Stimulated activated CD4-positive, alpha-beta T cell treated with anti-CD3 and anti-CD28 coated beads, Interleukin-12 subunit alpha, Interleukin-12 subunit beta, amount 100 ng/mL, for 4 hours (primary cell): ENCODE measurements at places on chromosomes 13 and 19.

- no peak for DNase-seq
Observed at GRCh38 chr13:103734837-103735236, 668.6 kb upstream of the SLC10A2 start.

DNA sequence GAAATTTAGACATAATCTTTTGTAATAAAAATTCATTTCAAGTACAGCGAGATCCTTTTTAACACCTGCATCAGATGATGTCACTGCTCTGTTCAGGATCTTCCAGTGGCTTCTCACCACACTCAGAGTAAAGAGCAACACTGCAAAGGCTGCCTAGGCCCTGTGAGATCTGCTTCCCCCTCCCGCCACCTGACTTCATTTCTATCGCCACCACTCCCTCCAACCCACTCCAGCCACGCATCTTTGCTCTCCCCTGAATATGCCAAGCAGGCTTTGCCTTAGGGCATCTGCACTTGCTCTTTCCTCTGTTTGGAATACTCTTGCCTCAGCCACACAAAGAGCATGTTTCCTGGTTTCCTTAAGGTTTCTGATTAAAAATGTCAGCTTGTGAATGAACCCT lies 58.3 kb downstream of the MBNL2 start:
- no peak for DNase-seq

GRCh38 chr19:1767464-1767933 lies 14.2 kb downstream of the ONECUT3 start:
- DNase-seq, result peak; percentile 60

GRCh38 chr13:48727241-48728011 lies 73.7 kb downstream of the CYSLTR2 start:
- DNase-seq, result no peak

- no peak for DNase-seq
Observed at GRCh38 chr19:49069026-49069425, 3.5 kb downstream of the KCNA7 start.

DNA sequence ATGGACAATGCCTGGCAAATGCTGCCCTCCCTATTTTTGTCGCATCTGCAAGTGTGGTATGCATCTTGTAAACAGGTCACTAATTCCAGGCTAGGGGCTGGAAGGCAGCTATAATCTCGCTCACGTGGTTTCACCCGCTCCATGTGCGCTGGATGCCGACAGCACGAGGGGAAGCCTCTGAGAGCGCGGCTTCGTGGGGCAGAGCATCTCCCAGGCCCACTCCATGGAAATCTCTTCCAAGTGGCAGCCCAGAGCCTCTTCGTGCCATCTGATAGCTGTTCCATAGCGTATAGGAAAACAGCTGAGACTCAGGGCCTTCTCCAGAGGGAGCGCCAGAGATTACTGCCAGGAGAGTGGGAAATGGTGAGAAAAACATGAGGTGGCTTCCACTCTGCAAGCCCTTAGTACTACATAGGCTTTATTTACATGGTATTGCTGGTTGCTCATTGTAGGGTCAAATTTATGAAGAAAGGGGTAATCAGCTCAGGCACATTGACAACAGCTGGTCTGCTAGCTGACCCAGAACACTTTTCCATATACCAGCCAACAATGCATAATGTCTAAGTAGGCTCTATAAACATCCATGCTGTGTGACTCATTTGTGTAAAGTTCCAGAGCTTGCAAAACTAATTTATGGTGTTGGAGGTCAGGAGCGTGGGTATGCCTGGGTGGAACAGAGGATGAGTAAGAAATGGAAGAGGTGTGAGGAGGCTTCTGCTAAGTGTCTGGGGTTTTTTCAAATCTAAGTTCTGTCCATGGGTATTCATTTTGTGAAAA lies 165.2 kb downstream of the SHISA2 start:
- DNase-seq, result no peak

- DNase-seq, result no peak
Observed at GRCh38 chr19:48661711-48662090, 11.1 kb downstream of the NTN5 start.

GRCh38 chr19:32686847-32687475 lies 4.7 kb upstream of the NUDT19 start:
- no peak for DNase-seq

DNA sequence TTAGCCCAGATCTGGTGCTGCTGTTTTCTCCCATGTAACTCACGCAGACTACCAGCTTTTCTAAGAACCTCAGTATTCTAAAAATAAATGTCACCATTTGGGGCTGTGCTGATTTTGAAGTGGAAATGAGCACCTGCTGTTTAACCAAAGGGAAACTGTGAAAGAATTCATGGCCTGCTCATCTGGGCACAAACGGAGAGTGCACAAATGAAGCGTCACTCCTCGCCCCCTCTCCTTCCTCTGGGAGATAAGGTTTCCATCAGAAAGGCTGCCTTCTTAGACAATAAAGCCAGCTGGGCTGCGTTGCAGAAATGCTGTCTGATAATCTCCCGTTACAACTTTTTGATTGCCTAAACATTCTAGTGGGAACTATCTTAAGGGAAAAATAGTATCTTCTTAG lies 73.7 kb upstream of the SLC15A1 start:
- no peak for DNase-seq

- DNase-seq, result no peak
Observed at GRCh38 chr19:39128516-39129079, 3.0 kb downstream of the PAK4 start.

- DNase-seq, result no peak
Observed at GRCh38 chr19:11418549-11419506, at the start of gene RGL3. Gene RGL3 (minus strand): TSS chr19:11419314. CDS start chr19:11419278, 36 bp downstream.

DNA sequence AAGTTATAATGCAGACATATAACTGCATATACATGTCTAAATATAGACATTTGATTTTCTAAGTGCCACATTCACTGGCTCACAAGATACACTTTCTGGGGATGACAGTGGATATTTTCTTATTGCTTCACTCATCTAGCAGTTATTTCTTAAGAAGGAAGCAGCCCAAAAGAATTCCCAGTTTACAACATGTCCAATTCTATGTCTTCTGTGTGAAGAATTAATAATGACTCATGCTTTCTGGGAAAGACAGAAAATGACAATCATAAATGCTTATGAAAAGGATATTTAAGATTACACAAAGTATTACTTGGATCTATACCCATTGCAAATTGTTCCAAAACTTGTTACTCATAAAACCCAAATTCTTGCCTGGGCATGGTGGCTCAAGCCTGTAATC lies 543.4 kb downstream of the SUCLA2 start:
- DNase-seq, result no peak

- no peak for DNase-seq
Observed at GRCh38 chr19:1591421-1592023, 1.1 kb downstream of the MBD3 start.

GRCh38 chr19:5103061-5103701 lies 134.3 kb downstream of the KDM4B start:
- no peak for DNase-seq

DNA sequence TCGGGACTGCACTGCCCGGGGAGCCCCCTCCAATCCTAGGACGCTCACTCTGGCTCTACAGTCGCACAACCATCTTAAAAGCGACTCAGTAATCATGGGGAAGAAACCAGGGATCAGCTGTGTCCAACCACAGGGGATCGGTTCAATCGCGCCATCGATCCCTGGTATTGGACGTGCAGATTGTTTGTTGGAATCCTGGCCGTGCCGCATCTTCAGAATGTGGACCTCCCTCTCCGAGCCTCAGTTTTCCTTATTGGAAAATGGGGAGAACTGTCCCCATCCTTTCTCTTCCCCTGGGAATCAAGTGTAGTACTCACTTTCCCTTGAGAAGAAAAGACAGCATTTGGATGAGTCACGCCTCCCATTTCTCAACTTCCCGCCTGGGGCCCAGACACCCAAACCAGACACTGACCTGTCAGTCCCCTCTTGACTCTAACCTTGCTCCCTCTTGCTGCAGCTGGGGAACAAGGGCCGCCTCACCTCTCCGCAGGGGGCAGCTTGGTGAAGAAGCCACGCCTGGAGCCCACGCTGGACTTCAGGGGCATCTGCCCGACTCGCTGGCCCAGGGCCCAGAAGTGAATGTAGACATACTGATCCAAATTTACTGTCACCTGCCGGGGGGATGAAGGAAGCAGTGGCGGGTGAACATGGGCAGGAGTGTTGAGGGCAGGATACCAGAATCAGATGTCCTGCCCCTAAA lies 17.6 kb downstream of the EMP3 start:
- DNase-seq, result no peak

DNA sequence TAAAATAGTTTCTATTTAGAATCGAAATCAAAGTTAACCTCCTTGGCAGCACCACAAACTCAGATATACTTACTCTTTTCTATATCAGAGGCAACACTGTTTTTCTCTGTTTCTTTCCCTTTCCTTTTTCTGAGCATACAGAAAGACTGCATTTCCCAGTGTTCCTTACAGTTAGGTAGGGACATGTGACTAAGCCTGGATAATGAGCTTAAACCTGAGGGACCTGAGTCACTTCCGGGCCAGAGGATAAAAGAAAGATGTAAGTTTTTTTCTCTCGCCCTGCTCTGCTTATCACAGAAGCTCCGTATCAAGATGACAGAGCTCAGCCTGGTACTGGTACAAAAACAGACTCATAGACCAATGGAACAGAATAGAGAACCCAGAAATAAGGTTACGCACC lies 531.9 kb downstream of the KLF12 start:
- no peak for DNase-seq

DNA sequence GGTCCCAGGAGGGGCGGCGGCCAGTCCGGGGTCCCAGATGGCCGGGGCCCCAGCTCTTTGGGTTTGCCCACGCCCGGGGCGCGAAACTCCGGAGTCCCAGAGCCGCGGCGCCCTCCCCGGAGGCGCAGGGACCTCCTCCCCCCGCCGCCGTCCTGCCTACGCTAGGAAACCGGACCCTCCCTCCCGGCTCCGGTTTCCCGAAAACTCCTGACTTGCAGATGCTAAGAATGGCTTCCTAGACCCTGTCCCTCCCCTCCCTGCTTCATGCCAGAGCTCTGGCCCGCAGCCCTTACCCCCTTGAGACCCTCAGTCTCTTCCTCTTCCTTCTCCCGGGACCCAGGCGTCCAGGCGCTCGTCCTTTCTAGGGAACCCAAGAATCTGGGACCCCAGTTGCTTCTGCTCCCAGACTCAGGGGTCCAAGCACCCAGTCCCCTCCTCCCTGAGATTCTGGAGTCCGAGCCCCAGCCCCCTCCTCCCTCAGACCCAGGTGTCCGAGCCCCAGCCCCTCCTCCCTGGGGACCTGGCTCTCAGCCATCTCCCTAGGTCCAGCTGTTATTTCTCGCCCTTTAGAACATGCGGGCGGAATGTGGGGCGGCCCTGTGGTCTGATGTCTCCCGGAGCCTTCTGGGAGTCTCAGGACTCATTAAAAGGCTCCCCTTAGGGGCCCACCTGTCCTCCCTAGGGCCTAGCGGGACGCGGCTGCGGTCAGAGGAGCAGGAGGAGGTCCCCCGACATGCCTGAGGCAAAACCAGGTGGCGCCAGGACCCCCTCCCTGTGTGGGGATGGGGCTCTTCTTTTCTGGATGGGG lies at the start of gene MYBPC2:
Gene MYBPC2, plus strand, starts transcription at position 672 of the 808 bp plus-strand sequence. Its CDS starts 62 bp downstream, at position 734.
- DNase-seq, result no peak

- no peak for DNase-seq
Observed at GRCh38 chr13:43537124-43537523, 249.6 kb downstream of the ENOX1 start.

DNA sequence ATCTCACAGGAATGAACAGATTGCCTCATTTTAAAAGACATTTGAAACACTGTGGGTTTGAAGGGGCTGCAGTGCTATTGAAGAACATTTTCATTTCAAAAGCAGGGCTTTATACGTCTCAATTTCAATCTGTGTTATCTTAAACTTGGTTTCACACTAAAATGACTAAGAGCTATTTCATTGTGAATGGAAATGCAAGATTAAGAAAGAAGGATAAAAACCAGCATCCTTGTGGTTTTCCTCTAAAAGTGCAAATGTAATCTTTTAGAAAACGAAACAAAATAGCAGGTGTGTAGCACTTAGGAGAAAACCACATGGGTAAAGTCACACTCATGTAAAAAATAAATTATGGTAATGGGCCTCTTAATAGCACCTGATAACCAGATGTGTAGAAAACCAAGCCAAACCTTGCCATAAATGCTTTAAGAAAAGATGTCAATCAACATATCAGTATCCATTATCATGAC lies 397.7 kb downstream of the GPC6 start:
- DNase-seq, result no peak

DNA sequence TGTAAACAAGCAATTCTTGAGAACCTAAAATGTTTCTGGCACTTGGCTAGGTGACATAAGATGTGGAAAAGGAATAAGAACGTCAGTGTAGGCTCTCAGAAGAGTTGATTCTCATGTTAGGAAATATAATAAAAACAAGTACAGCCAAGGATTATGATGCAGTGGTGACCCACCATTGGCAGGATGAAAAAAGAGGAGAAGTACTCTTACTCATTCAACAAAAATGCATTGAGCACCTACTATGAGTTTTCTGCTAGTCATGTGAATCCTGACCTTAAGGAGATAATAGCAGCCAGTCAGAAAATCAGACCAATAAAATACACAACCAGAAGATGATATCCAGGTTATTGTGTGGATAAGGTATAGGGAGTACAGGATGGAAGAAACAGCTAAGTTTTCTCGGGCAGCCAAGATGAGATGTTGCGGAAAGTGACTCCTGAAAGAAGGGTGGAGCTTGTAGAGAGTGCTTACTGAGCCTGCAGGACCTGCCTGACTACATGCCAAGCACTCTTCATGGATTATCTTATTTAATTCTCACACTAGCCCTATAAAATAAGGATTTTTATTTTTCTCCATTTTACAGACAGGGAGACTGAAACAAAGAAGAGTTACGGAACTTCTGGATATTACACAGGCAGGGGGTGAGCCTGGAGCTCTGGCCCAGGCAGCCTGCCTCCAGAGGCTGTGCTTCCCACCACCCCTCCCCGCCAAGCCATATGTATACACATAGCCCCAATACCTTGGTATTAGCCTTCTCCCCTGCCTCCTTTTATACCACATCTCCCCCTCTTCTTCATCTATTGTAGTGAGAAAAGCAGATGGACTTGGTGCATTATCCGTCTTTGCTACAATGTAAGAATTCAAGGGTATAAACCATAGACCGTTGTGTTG lies 58.0 kb downstream of the TGDS start:
- no peak for DNase-seq

DNA sequence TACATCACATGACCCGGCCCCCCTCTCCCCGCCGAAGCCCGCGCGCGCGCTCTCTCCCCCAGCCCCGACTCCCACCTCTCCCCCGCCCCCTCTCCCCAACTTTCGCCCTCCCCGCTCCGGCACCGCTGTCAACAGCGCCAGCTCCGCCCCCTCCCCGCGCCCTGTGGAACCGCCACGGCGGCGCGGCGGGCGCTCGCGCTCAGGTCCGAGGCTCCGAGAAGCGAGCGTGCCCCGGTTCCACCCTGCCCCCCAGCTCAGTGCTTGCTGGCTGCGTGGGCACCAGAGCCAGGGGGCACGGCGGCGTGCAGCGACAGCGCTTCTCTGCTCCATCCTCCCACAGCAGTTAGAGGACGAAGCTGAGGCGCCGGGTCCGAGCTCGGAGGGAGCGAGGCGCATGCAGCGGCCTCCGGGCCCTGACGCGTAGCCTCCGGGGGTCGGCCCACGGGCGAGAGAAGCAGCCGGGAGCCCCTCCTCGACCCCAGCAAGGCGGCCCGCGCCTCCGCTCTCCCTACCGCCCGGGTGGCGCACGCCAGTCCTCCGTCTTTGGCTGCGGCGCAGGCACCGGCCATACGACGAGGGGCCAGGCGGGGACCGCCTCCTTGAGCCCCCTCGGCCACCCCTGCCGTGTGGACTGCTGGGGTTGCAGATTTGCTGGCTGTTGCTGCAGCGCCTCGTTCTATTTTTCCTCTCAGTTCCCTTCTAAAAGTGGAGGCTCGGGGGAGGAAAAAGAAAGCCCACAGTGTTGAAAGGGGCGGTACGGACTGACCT lies 109.5 kb downstream of the KCNRG start:
- DNase-seq, result peak; percentile 91
